Kasumi-1 (cell line): ENCODE measurements at places on chromosomes 5 and 9.

DNA sequence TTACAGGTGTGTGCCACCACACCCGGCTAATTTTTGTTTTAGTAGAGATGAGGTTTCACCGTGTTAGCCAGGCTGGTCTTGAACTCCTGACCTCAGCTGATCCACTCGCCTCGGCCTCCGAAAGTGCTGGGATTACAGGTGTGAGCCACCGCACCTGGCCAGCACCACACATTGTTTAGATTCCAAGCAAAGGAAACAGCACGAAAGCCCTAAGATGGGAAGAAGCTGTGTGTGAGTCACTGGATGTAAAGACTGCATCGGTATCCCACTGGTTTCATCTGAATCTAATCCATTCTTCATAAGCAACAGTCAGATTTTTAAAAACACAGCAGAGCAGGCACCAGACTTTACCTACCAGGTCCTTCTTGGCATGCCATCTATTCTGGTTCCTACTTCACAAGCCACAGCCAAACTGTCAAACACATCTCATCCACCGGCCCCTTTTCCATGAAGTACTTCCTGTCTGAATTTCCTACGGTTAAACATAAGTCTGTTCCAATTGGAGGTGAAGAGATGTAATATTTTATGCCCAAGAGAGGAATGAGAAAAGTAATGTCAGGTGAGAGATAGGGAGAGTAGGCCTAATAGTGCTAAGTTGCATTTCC, 17.4 kb downstream of the UBTD2 start:
- no peak for DNase-seq

- no peak for DNase-seq
Measured at GRCh38 chr5:97728920-97729319, 545.9 kb upstream of the RIOK2 start.

- DNase-seq: no peak
Measured at GRCh38 chr5:71836084-71836483, 117.0 kb downstream of the CARTPT start.

DNA sequence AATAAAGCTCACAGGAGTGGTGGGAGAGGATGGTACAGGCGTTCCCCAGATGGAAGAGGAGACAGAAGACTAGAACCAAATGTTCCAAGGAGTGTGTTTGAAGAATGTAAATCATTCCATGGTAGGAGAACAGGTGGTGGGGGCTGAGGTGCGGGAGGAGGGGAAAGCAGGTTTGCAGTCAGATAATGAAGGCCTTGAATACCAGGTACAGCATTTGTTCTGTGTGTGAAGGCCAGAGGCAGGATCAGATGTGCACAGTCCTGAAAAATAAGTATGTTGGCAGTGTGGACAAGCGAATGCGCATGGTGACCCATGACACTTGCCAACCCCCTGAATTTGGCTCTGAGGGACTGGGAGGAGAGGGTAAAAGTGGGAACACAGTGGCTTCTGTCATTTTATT, 59.9 kb upstream of the ALDH1B1 start:
- no peak for DNase-seq

DNA sequence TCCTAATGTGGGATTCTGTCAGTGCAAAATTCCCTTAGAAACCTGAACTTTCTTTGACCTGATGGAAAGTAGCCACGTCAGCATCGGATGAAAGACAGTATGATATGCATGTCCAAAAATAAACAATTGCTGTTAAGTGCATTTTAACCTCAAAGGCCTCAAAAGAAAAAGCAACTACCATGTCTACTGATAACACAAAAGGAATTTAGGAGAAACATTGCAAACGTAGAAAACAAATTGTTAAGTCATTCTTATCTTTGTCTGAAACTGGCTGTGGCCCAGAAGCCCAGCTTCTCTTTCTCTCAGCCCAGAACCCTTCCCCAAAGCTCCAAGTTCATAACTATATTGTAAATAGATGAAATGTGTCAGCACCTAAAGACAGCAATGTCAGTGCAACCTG, 11.1 kb upstream of the LHFPL2 start:
- no peak for DNase-seq

DNA sequence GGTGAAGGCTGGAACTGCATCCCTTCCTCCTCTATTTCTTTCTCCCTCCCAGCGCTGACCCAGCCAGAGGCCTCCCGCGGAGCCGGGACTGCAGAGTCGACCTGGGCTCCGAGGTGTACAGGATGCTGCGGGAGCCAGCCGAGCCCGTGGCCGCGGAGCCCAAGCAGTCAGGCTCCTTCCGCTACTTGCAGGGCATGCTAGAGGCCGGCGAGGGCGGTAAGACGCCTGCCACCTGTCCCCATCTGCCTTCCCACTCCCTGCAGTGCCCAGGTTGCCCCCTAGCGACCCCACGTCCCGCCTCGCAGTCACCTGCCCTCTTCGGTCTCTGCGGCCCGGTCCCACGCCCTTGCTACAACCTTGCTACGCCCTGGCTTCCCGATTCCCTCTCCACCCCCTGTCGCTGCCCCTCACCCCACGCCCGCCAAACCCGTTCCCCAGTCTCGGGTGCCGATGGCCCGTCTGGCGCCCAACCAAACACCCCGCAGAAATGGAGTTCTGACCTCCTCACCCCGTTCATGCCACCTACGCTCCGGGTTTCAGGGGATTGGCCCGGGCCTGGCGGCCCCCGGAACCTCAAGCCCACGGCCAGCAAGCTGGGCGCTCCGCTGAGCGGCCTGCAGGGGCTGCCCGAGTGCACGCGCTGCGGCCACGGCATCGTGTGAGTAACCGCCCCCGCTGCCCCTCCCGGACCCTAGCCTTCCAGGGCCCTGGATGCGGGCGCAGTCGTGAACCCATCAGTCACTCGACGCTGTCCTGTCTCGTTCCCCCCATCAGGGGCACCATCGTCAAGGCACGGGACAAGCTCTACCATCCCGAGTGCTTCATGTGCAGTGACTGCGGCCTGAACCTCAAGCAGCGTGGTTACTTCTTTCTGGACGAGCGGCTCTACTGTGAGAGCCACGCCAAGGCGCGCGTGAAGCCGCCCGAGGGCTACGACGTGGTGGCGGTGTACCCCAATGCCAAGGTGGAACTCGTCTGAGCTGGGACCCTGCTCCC, 14.1 kb downstream of the PDLIM4 start:
- DNase-seq: no peak

DNA sequence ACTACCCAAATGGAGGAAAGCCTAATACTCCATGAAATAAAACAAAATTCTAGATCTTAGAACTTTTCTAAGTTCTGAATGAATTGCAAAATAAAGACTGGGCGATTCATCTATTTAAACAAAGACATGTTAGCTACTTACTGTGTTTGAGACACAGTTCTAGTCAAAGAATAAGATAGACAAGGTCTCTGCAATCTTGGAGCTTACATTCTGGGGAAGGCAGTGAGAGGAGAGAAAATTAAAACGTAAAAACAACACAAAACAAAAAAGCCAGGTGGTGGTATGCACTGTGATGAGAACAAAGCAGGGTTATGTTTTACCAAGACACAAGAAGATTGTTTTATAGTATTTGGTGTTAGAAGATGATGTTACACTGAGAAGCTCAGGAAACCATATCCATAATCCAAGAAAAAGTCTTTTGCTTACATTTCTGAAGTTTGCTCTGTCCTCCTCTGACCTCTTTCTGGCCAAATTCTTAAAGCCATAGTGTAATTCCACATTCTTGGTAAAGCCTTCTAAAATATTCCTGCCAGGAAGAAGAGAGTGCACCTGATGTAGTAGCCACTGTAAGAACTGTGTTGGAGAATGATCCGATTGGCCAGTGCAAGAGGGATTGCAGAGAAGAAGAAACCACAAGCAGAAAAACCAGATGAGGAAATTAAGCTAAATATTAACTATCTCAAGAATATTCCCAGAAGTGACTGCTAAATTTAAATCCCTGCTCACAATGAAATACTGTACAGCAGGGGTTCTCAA, 218.4 kb downstream of the PCSK1 start:
- DNase-seq: no peak

DNA sequence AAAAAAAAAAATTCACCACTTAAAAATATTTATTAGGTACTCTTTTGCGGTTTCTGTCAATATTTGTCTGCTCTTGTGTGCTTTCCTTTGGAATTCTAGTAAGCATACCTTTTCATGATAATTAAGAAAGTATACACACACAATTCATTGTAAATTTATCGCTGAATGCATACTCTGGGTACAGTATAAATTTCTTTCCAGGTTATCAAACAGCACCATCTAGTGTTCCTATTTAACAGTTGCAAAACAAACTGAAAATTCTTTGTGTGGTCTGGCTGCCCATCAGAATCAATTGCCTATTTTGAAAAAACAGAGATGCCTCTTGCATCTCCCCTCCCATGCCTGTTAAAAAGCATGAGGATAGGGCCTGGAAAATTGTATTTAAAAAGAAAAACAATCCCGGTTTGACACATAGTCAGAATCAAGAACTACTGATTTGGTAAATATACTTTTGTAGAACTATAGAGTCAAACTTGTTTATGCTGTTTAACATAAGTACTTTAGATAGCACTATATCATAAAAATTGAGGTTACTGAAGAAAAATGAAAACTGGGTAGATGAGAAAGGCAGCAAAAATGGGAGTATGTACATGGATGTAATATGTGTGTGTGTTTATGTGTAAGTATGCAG, 16.2 kb downstream of the PGGT1B start:
- DNase-seq: peak; percentile 76

DNA sequence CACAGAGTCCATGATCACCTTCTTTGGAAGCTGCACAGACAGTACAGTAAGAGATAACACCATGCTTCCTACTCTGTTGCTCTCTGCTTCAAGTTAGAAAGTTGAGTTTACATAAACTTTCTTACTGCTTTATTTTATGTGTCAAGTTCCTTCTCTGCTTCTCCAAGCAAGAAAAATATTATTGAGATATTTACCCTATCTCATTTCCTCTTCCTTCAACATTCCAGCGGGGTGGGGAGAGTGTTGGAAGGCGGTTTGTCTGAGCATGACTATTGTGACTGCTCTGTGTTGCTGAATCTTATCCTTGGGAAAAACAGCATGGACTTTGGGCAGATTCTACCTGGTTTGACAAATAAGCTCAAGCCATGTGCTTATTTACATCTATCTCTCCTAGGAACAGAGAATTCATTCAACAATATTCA, 66.9 kb upstream of the EPB41L4A start:
- no peak for DNase-seq

DNA sequence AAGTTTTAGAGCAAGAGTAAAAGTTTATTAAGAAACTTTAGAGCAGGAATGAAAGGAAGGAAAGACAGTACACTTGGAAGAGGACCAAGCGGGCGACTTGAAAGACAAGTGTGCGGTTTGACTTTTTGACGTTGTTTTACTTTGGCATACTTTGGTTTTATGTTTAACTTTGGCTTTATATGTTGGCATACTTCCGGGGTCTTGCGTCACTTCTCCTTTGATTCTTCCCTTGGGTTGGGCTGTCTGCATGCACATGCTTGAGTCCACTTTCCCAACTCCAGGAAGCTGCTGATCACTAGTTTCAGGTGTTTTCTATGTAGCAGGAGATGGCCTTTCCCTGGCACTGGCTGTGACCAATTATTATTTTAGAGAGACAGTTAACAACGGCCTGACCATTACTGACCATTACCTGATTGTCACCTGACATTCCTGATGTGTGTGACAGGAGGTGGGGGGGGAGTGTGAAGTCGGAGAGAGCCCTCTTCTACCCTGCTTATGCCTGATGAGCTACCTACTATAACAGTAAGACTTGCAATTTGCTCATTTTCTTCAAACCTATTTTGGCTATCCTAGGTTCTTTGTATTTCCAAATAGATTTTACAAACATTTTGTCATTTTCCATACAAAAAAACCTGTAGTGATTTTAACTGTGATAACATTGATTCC, 45.5 kb downstream of the TNFSF8 start:
- no peak for DNase-seq

GRCh38 chr5:56246769-56247168, 13.6 kb upstream of the ANKRD55 start:
- DNase-seq: no peak

DNA sequence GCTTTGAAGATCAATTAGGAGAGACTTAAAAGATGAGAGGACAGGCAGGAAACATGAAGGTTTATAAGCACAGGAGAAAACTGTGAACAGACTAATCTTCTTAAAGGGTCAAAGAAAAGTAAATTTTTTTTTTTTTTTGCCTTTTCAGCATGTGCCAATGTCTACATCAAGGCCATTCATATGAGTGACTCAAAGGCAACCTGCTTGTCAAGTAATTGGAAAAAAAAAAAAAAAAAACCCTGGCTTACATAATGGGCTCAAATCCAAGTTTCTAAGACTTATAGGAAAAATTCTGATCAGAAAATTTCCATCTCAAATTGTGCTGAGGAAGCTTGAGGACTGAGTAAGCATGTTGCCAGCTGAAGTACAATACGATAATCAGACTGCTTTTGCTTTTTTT, 15.9 kb downstream of the PPP2R2B start:
- no peak for DNase-seq

GRCh38 chr5:140178086-140178410, 3.1 kb downstream of the CYSTM1 start:
- no peak for DNase-seq

DNA sequence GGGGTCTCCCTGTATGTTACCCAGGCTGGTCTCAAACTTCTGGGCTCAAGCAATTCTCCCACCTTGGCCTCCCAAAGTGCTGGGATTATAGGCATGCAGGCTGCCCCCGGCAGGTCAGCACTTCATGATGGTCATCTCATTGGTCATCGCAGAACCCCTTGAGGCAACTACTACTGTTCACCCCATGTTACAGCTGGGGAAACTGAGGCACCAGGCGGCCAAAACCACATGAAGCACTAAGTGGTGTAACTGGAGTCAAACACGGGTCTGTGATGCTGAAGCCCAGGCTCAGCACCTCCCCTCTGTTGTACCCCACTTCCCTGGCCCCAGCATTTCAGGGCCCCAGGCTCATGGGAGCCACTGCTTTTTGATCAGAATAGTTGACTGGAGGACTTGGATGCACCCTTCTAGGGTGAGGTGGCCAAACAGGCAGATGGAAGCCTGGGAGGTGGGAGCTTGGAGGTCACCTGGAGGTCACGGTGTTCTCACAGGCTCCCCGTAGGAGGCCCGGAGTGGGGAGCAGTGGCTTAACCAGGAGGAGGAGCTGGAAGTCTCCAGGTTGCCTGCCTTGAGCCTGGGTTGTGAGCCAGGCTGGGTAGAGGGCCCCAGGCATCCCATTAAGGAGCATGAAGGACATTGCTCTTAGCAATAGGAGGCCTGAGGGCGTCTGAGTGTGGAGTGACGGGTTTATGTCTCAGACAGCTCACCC, 57.3 kb upstream of the RPL26L1 start:
- no peak for DNase-seq

DNA sequence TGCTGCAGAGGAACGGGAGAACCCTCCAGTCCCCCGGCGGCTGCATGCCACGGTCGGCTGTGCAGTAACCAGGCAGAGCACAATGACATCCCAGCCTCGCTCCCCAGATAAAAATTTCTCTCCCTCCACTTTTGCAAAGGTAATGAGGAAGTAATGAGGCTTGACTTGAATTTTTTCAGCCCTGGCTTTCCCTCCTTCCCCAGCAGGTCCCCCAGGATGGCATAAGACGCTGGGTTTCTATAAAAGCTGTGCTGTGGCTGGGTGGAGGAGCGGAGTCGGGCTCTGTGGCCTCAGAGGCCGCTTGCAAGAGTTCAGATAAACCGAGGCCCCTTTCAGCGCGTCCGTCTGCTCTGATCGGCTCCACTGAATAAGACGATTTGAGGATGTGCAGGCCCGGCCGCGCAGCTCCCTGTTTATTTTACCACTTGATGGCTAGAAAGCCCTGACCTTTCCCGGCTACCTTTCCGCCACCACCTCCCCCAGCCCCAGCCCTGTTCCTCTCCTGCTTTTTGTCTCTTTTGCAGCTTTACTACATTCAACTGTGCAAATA, 351.9 kb upstream of the IRX2 start:
- DNase-seq: no peak

GRCh38 chr5:2960294-2960693, 208.8 kb upstream of the IRX2 start:
- DNase-seq: no peak
